Colonic mucosa (tissue), 4 donors: ENCODE measurements at places on chromosomes 7 and 10. TPM values are rescaled to one million over a fixed set of nuclear protein-coding genes. Genes with fewer than 3 reads are reported as not detected.
A peak's percentile ranks its signal among the peaks of the same experiment; 100 is the strongest.

DNA sequence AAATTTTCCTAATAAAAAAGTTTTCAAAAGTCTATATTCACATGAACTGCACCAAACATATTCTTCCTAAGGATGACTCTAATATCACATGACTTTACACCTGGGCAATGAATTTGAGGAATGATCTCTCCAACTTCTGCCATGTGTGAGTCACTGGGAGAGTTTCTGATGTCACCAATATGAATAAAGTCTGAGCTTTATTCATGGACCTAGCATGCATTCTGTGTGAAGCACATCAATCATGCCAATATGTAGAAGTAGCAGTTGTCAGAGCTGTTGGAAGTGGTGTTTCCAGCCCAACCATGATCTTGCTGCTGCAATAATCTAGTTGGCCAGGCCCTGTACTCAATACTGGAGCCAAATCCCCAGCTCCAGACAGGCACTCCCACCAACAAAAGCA is 91.7 kb upstream of the IFRD1 start:
- no peaks in the 10 kb centered on the region for H3K27me3 ChIP-seq
- no peak overlapping the region for H3K4me3 ChIP-seq
- H3K4me1 ChIP-seq = no peaks in the 10 kb centered on the region
- no peaks in the 10 kb centered on the region for H3K36me3 ChIP-seq
- H3K27ac ChIP-seq = no peak overlapping the region
- no peak for DNase-seq

Gene C10orf105
- total RNA-seq = 0.07 TPM

DNA sequence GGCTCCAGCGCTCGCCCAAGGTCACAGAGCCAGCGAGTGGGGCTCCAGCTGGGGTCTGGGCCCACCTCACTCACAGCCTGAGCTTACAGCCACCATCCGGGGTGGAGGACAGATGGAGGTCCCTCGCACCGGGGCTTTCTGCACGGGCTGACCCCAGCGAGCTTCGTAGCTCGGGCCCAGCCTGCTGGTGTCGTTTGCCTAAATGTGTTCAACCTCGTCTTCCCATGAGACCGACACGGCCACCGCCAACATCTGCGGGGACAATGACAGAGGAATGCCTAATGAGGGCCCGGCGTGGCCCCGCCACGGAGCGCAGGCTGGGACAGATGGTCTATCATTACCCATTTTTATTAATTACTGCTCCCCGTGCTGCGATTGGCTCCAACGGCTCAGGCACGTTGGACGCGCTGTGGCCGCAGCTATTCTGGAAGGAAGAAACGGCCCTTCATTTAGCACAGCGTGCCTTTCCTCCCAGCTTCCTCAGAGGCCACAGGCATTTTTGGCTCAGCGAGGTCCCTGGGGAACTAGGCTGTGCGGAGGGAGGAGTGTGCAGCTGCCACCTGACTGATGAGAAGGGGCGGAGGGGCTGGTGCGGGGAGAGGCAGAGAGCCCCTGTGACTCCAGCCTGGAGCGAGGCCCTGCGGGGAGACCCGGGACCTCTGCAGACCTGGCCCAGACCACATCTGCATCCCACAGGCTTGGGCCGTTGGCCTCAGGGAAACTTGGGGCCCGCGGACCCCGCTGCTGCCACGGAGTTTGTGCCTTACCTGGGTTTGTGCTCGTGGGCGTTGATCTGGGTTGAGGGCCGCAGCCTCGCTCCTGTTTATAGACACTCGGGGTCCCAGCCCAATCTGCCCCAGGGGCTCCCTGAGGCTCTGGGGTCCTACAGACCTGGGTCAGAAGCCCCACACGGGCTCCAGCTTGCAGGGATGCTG is 22.9 kb upstream of the ELFN1 start:
- no peak overlapping the region for H3K4me3 ChIP-seq
- no peaks in the 10 kb centered on the region for H3K4me1 ChIP-seq
- H3K27ac ChIP-seq = no peak overlapping the region

DNA sequence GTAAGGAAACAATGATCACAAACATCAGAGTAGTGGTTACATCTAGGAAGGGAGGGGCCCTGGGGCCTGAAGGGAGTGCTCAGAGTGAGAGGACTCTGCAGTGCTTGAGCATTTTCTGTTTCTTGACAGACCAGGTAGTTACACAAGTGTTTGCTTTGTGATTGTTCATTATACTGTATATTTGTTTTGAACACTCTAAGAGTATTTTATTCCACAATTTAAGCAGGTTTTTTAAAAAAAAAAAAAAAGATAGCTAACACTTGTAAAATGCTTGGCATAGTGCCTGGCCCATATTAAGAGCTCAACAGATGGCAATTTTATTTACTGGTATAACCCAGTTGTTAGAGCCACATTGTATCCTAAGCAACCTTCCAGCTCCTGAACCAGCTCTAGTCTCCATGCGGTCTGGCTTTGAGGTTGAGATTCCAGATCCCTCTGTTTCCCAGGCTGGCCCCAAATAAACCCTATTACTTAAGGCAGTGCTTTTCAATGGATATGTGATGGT is 20.1 kb upstream of the ATXN7L1 start:
- peak overlapping the region; percentile 68 for H3K27ac ChIP-seq
- H3K4me3 ChIP-seq = no peak overlapping the region
- no peaks in the 10 kb centered on the region for H3K27me3 ChIP-seq
- DNase-seq = peak; percentile 60
- H3K36me3 ChIP-seq = no peaks in the 10 kb centered on the region

Gene ADAM12
- 0.64 TPM for total RNA-seq

Gene POLD2
- total RNA-seq = 54.8 TPM

GRCh38 chr7:47763063-47763974 is 181.4 kb upstream of the TNS3 start:
- DNase-seq = peak; percentile 35
- no peaks in the 10 kb centered on the region for H3K36me3 ChIP-seq
- H3K27me3 ChIP-seq = no peaks in the 10 kb centered on the region
- peaks cover 9% of the 10 kb centered on the region for H3K4me1 ChIP-seq
- peak overlapping the region; percentile 64 for H3K27ac ChIP-seq

Gene HTR5A
- total RNA-seq = not detected

Gene IGF2BP3
- total RNA-seq = 0.24 TPM

Gene CCDC172
- total RNA-seq = not detected

- H3K27ac ChIP-seq = no peak overlapping the region
- H3K27me3 ChIP-seq = no peaks in the 10 kb centered on the region
- no peaks in the 10 kb centered on the region for H3K36me3 ChIP-seq
- H3K4me1 ChIP-seq = no peaks in the 10 kb centered on the region
- H3K4me3 ChIP-seq = no peak overlapping the region
Observed at GRCh38 chr7:156610130-156610529, 30.4 kb upstream of the RNF32 start.

- no peak overlapping the region for H3K4me3 ChIP-seq
- no peaks in the 10 kb centered on the region for H3K27me3 ChIP-seq
- no peaks in the 10 kb centered on the region for H3K36me3 ChIP-seq
- H3K27ac ChIP-seq = no peak overlapping the region
- peak; percentile 13 for DNase-seq
Observed at GRCh38 chr10:86286236-86287109, 80.1 kb downstream of the GRID1 start.

- H3K4me1 ChIP-seq = no peaks in the 10 kb centered on the region
- DNase-seq = no peak
- H3K36me3 ChIP-seq = no peaks in the 10 kb centered on the region
- H3K27me3 ChIP-seq = no peaks in the 10 kb centered on the region
- H3K4me3 ChIP-seq = no peak overlapping the region
Observed at GRCh38 chr10:75708060-75708459, 276.6 kb downstream of the LRMDA start.

Gene C10orf62
- total RNA-seq = not detected

DNA sequence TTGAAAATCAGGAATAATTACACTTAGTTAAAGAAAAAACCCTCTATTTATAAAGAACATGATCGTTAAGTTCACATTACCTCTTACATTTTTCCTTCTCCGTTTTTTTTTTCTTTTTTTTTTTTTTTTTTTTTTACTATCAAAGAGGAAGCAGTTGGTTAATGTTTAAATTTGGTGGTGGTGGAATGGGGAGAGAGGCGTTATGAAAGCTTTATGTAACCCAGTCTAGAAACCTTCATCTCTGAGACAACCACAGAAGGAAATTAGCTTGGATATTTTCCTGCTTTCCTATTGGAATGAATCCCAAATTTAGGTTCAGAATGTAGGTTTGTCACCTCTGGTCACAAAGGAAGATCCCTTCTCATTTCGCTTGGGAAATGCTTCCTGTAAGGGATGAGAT is 31.5 kb upstream of the LHFPL3 start:
- no peak for DNase-seq
- no peaks in the 10 kb centered on the region for H3K4me1 ChIP-seq
- H3K4me3 ChIP-seq = no peak overlapping the region
- no peaks in the 10 kb centered on the region for H3K27me3 ChIP-seq

GRCh38 chr7:96708872-96709271 is 774 bp downstream of the SEM1 start:
- DNase-seq = no peak
- peak overlapping the region; percentile 72 for H3K27ac ChIP-seq
- H3K36me3 ChIP-seq = no peaks in the 10 kb centered on the region
- no peaks in the 10 kb centered on the region for H3K27me3 ChIP-seq

Gene ATRNL1
- total RNA-seq = 0.37 TPM

- no peaks in the 10 kb centered on the region for H3K4me1 ChIP-seq
- peak; percentile 36 for DNase-seq
- H3K27ac ChIP-seq = no peak overlapping the region
- no peaks in the 10 kb centered on the region for H3K27me3 ChIP-seq
- no peak overlapping the region for H3K4me3 ChIP-seq
Observed at GRCh38 chr7:52017802-52018679, 701.4 kb upstream of the COBL start.

Gene AEBP1
- total RNA-seq = 30.4 TPM

DNA sequence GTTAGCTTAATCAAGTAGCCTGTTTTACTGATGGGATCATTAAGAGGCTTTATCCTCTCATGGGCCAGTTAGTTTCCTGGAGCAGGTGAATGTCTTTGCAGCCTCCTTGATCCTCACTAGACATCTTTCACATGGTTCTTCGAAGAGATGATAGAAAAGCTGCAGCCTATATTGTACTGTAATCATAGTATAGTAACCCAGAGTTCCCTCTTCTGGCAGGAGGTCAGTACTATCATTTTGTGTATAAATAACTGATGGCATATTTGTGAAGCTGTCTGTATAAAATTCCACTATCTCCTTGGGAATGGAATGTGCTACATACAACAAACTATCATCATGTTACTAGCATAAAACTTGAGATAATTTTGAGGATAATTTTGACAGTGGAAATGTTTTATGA is 123.8 kb upstream of the PRPS1L1 start:
- H3K27ac ChIP-seq = no peak overlapping the region
- no peaks in the 10 kb centered on the region for H3K4me1 ChIP-seq
- no peak overlapping the region for H3K4me3 ChIP-seq
- DNase-seq = no peak
- H3K36me3 ChIP-seq = no peaks in the 10 kb centered on the region
- H3K27me3 ChIP-seq = no peaks in the 10 kb centered on the region

Gene BHLHA15
- 2.4 TPM for total RNA-seq

Gene PDE1C
- 2.7 TPM for total RNA-seq

DNA sequence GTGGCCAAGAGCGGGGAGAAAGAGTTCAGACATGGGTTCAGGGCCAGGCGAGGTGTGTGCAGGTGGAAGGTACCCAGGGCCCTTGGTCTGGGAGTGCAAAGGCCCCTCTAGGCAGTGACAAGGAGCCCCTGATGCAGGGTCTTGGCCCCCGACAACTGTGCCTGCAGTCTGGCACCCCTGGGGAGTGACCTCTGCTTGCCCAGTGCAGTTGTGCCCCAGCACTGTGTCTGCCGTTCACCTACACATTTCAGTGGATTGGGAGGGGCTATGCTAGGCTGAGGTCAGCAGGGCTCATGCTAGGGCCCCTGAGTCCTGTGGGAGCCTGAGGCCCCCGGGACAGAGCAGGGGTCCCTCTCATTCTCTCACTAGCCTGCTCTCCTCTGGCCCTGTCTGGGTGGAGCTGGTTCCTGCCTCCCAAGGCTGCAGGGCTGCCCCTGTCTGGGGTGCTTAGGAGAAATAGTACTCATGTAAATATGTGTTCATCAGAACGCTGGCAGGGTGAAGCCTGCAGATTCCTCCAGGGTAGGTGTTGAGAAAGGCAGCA is 550.4 kb downstream of the TCERG1L start:
- H3K4me1 ChIP-seq = no peaks in the 10 kb centered on the region
- H3K27me3 ChIP-seq = no peaks in the 10 kb centered on the region
- DNase-seq = no peak
- no peak overlapping the region for H3K27ac ChIP-seq
- no peaks in the 10 kb centered on the region for H3K36me3 ChIP-seq
- no peak overlapping the region for H3K4me3 ChIP-seq

DNA sequence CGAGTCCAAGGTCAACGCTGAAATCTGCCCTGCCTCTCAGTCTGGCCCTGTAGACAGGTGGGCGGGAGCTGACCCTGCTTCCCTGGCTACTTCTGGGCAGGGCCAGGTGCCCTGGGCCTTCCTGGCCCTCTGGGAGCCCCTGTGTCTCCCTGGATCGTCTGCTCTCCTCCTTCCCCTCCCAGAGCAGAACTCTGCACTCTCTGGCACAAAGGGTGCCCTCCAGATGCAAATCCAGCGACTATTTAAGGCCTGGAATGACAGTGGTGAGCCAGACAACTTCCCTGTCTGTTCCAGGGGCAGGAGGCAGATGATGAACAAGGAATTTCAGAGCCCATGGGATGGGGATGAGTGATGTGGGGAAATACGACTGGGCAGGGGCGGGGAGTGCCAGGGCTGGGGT is 63.4 kb downstream of the C10orf105 start:
- H3K36me3 ChIP-seq = no peaks in the 10 kb centered on the region
- no peak overlapping the region for H3K4me3 ChIP-seq
- no peak for DNase-seq
- no peaks in the 10 kb centered on the region for H3K4me1 ChIP-seq
- no peak overlapping the region for H3K27ac ChIP-seq
